ENCODE measurements at places on chromosomes 6 and 20. TPM values are rescaled to one million over a fixed set of nuclear protein-coding genes. Genes with fewer than 3 reads are reported as not detected.

DNA sequence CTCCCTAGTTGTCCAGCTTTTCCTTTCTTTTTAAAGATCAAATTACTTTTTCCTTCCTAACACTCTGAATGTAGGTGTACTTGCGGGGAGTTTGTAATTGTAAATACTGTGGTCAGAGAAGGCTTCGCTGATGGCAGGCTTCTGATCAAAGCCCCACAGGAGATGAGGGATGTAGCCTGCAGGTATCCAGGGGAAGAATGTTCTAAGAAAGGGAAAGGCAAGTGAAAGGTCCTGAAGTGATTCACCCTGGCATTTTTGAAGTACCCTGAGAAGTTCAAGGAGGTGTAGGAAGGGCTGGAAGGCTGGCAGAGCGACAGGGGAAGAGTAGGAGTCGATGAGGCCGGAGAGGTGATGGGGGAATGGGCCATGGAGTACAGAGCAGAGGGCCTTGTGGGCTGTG, 38.2 kb upstream of the CCN6 start:
- no peak for DNase-seq

DNA sequence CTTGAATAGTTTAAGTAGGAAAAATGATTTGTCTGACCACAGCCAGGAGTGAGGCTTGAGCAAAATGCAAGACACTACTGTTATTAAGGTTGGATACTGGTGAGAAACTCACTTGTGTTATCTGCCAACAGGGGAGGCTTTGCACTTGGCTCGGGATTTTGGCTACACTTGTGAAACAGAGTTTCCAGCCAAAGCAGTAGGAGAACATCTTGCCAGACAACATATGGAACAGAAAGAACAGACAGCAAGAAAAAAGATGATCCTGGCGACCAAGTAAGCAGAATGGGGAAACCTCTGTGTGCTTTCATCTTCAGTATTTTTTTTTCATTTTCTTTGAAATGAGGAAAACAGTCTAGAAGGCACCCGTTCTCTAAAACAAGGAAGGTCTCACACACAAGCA, 31.6 kb downstream of the TFAP2D start:
- DNase-seq = peak; percentile 73

DNA sequence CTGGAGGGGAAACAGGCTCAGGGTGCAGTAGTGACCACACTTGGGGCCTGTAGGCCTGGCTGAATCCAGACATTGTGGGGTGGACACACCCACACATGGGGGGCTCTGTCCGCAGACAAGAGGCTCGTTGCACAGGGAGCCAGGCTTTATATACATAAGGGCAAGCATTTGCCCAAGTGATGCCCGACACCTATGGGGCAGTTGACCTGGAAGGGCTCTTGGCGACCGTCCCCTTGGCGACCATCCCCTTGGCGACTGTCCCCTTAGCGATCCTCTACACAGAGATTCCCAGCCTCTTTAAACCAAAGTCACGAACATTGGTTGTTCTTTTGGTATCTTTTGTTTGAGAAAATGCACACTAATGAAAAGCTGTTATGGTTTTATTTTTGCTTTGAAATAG, 2.7 kb downstream of the TOX2 start:
- DNase-seq = peak; percentile 39

GRCh38 chr20:48684501-48685041, 143.2 kb downstream of the PREX1 start:
- no peak for DNase-seq

GRCh38 chr6:5989141-5989723, 17.5 kb downstream of the NRN1 start:
- DNase-seq = no peak

PPP1R14C gene
- 1.8 TPM for polyA plus RNA-seq

DNA sequence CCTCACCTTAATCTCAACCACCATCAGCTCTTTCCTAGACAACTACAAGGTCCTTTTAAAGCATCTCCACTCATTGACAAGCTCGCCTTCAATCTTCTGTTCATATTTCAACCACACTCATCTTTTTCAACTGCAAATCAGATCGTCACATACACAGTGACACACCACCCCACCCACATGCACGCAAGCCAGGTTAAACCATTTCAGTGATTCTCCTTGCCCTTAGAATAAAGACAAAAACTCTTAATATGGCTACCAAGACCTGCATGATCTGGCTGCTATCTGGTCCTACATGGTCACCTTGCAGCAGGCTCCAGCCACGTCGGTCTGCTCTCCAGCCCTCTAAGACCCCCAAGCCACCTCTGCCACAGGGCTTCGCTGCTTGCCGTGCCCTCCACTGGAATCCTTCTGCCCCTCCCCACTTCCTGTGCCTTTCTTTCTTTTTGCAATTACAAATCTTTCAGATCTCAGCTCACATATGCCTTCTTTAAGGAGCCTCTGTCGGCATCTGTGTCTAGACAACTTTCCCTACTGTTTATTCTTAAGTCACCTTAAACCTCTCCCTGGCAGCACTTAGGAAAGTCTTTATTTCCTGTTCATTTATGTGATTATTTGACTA, 507.3 kb upstream of the ARID1B start:
- no peak for DNase-seq
